ENCODE measurements at places on chromosomes 7 and 10.

DNA sequence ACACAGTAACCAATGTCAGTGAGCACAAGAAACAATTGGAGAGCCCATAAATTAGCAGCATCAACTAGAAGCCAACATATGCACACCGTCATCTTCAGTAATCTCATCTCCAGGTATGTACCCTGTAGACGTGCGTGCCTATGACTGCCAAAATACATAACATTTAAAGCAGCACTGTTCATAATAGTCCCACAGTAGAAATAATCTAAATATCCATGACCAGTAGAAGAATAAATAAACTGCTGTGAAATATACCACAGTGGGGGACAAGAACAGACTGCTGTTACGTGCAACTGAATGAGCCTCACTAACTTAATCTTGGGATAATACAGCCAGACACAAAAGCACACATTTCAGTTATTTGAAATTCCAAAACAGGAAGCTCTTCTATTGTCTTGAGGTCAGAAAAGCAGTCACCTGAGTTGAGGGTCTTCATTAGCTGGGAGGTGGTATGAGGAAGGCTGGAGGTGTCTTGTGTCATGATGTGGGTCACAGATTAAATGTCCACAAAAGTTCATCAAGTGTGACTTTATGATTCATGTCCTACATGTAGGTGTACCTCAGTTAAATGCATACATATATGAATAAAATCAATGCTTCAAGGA is 454.2 kb upstream of the AKR1E2 start:
- no peak for DNase-seq

DNA sequence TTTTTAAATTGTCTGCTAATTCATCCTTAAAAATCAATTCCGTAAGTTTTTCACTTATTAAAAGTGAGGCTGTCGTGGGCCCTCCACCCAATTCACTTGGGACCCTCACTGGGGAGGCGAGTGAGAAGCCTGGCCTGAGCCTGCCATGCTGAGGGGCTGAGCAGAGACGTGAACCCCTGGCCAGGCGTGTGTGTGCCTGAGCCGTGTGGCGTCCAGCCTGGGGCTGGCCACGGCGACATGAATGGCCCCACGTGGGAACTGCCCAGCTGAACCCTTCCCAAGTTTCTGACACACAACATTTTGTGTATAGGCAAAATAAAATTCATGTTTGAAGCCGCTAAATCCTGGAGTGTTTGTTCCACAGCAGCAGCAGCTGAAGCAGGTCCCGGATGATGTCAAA is 13.0 kb upstream of the VIPR2 start:
- DNase-seq = no peak

DNA sequence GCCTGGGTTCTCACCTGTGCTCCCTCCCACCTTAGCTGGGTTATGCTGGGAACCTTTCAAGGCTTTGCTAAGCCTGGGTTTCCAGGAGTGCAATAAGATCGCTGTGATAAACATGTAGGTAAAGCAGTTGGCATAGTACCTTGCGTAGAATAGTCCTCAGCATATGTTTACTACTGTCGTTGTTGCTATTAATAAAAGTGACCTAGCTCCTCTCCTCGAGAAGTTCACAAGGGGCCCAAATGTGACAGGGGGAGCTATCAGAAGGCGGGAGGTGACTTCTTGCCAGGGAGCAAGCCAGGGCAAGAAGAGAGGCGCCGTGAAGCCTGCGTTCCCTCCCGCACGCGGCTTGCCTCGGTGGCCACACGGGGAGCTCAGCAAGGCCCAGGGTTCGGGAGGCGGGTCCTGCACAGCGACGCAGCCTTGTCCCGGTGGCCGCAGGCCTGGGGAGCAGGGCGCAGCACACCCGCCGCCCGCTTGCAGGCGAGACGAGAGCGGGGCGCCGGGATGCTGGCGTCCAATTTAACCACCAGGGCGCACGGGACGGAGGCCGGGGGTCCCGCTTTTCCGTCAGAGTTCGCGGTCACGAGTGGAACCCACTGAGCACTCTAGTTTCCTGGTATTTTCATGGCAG is 106.2 kb downstream of the SNX10 start:
- no peak for DNase-seq

DNA sequence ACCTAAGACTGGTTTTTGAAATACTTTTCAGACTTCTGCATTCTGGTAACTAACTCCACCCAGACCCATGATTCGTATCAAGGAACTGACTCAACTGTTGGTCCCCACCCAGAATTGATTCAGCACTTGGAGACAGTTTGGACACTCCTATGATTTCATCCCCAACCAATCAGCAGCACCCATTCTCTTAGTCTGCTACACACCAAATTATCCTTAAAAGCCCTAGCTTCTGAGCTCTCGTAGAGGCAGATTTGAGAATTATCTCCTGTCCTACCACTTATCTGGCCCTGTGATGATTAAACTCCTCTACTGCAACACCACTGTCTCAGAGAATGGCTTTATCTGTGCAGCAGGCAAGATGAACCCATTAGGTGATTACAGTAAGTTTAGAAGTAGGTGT is 7.7 kb upstream of the GSTO1 start:
- DNase-seq = no peak

- no peak for DNase-seq
These were observed 94.3 kb downstream of the USP6NL start for GRCh38 chr10:11517150-11517549.

DNA sequence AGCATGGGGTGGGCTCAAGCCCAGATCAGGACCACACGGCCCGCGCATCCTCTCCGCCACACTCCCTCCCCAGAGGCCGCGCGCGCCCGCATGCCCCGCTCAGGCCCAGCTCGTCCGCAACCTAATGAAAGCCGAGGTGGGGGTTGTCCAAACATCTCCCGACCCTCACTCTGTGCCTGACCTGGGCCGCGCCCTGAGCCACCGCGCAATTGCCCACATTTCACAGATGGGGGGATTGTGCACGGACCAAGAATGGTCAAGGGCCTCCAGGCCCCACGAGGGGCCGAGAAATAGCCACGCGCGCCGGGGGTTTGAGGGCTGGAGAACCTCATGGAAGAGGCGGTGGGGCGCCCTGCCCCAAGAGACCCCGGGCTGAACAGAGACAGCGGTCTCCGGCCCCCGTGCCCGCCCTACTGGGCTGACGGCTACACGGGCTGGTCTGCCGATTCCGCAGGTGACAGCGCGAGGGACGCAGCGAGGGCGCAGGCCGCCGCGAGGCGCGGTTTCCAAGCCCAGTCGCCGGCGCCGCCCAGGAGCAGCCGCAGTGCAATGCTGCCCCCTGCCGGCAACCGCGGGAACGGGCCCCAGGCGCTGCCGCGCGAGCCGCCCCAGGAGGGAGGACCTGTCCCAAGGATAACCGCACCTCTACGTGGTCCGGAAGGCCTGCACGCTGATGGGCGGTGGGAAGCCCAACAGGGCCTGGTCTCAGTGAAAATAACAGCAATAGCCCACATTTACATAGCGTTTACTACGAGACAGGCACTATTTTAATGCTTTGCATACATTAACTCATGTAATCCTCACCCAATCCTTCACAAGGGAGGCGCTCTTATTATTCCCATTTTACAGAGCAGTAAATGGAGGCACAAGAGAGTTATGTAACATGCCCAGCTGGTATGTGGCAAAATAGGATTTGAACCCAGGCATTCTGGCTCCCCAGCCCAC is 10.5 kb upstream of the GRID1 start:
- DNase-seq = peak; percentile 82

GRCh38 chr10:94279835-94280709 is 82.7 kb downstream of the NOC3L start:
- peak; percentile 25 for DNase-seq

DNA sequence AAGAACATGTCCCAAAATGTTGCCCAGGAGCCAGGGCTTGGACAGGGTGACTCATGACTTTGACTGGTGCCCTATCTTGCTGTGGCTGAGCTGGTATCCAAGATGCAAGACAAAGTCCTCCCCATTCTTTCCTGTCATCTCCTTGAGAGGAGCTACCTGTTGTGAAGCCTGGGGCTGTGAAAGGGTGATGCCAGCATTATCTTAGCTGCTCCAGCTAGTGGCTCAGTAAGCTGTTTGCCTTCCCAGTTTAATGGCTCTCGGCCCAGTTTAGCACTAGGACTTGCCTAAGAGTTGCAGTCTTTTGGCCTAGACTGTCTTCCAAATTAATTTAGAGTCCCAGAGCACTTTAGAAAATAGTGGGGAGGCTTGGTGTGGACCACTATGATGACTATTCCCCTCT is 424.3 kb upstream of the NRG3 start:
- no peak for DNase-seq

Data from stimulated activated CD8-positive, alpha-beta memory T cell treated with anti-CD3 and anti-CD28 coated beads, Interleukin-2, amount 100 ng/mL, for 48 hours (primary cell).